ENCODE measurements at places on chromosomes 5 and 9.

DNA sequence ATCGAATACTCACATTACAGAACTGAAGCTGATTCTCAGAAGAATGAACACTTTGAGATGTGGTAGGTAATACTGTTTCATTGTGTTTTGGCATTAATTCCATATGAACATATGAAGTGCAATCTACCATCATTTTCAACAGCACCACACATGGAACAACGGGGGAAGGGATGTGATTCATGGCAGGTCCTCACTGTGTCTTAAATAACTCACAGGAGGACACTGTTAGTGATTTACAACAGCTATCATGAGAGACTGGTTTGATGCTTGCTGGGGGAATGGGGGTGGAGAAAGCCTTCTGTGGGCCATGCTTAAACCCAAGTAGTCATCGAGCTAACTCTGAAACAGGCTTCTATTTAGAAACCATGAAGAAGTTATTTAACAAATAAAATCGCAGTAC is 232.9 kb downstream of the SPOCK1 start:
- no peaks in the 10 kb centered on the region for H3K27me3 ChIP-seq
- no peak overlapping the region for H3K4me3 ChIP-seq
- H3K36me3 ChIP-seq: no peaks in the 10 kb centered on the region
- H3K27ac ChIP-seq: no peak overlapping the region
- DNase-seq: no peak
- H3K4me1 ChIP-seq: no peaks in the 10 kb centered on the region

DNA sequence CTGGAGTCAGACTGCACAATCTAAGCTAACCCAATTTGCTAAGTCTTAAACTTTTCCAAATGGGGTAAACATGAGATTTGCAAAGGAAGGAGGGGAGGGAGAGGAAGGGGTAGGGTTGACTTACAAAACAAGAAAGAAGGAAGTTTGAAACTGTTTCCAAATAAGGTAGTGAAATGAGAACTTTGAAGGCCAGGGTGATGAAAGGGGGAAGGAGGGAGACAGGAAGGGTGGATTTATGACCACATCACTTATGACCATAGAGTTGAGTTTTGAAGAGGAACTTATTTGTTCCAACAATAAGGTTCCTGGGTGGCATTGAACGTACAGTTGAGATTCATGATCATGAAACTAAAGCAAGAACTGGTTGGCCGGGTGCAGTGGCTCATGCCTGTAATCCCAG is 72.5 kb upstream of the DAPK1 start:
- DNase-seq: no peak
- no peaks in the 10 kb centered on the region for H3K36me3 ChIP-seq
- H3K27ac ChIP-seq: no peak overlapping the region
- H3K27me3 ChIP-seq: no peaks in the 10 kb centered on the region
- H3K4me3 ChIP-seq: no peak overlapping the region

GRCh38 chr5:112077180-112077579 is 320.2 kb upstream of the NREP start:
- no peaks in the 10 kb centered on the region for H3K27me3 ChIP-seq
- no peaks in the 10 kb centered on the region for H3K4me1 ChIP-seq
- no peak overlapping the region for H3K27ac ChIP-seq
- no peaks in the 10 kb centered on the region for H3K36me3 ChIP-seq

- H3K4me1 ChIP-seq: peaks cover 8% of the 10 kb centered on the region
- peak overlapping the region; percentile 83 for H3K27ac ChIP-seq
- H3K27me3 ChIP-seq: no peaks in the 10 kb centered on the region
- DNase-seq: peak; percentile 83
- H3K36me3 ChIP-seq: peaks cover 72% of the 10 kb centered on the region
Measured at GRCh38 chr5:134554319-134555222, 29.1 kb downstream of the JADE2 start.

GRCh38 chr5:82909771-82910170 is 167.4 kb downstream of the TMEM167A start:
- H3K27me3 ChIP-seq: no peaks in the 10 kb centered on the region
- no peaks in the 10 kb centered on the region for H3K36me3 ChIP-seq
- no peak overlapping the region for H3K4me3 ChIP-seq
- H3K27ac ChIP-seq: no peak overlapping the region
- no peak for DNase-seq
- H3K4me1 ChIP-seq: no peaks in the 10 kb centered on the region
